ENCODE measurements at places on chromosomes 13 and 19. TPM values are rescaled to one million over a fixed set of nuclear protein-coding genes. Genes with fewer than 3 reads are reported as not detected.

Gene CEACAM19
- total RNA-seq: 4.4 TPM

Gene APC2
- total RNA-seq: 0.05 TPM

Gene DENND1C
- total RNA-seq: not detected

Gene ZNF649
- total RNA-seq: 6.8 TPM

Gene DLEU7
- not detected for total RNA-seq

Gene GJA3
- 0.39 TPM for total RNA-seq

Gene C19orf85
- not detected for total RNA-seq

Gene NPAS1
- 0.05 TPM for total RNA-seq

Gene CXCL17
- total RNA-seq: not detected

Gene CEACAM20
- total RNA-seq: not detected

Gene DKKL1
- 0.19 TPM for total RNA-seq

Gene CBLC
- not detected for total RNA-seq

Gene FLT3
- not detected for total RNA-seq

Gene ACP7
- total RNA-seq: not detected

Gene DCUN1D2
- 4.4 TPM for total RNA-seq

Gene SELENOV
- total RNA-seq: not detected

Gene NR1H2
- total RNA-seq: 68.7 TPM

Gene NLRP9
- not detected for total RNA-seq

Gene MEIOSIN
- total RNA-seq: not detected
